CD14-positive monocyte (primary cell): ENCODE measurements at places on chromosomes 3 and 15. TPM values are rescaled to one million over a fixed set of nuclear protein-coding genes. Genes with fewer than 3 reads are reported as not detected.

- H3K36me3 ChIP-seq, result peaks cover 18% of the 10 kb centered on the region
- peaks cover 39% of the 10 kb centered on the region for H3K4me1 ChIP-seq
- H3K4me3 ChIP-seq, result peak overlapping the region; percentile 79
- H3K27ac ChIP-seq, result peak overlapping the region; percentile 85
Measured at GRCh38 chr3:105867712-105868430, 941 bp downstream of the CBLB start.

GRCh38 chr3:13480340-13481318, 523 bp downstream of the HDAC11 start:
- H3K27me3 ChIP-seq, result no peaks in the 10 kb centered on the region
- H3K4me3 ChIP-seq, result peak overlapping the region; percentile 41
- no peak for DNase-seq

GRCh38 chr3:120418866-120419490, 31.8 kb downstream of the FSTL1 start:
- H3K4me3 ChIP-seq, result no peak overlapping the region
- H3K4me1 ChIP-seq, result peaks cover 16% of the 10 kb centered on the region
- no peaks in the 10 kb centered on the region for H3K36me3 ChIP-seq
- H3K27me3 ChIP-seq, result no peaks in the 10 kb centered on the region
- no peak overlapping the region for H3K27ac ChIP-seq

- H3K27me3 ChIP-seq, result no peaks in the 10 kb centered on the region
- no peak overlapping the region for H3K27ac ChIP-seq
- peaks cover 29% of the 10 kb centered on the region for H3K36me3 ChIP-seq
- H3K4me3 ChIP-seq, result no peak overlapping the region
Measured at GRCh38 chr3:188208516-188208981, 54.6 kb downstream of the LPP start.

Gene RLBP1
- not detected for polyA plus RNA-seq

Gene ITIH1
- polyA plus RNA-seq, result 0.75 TPM

Gene CSTA
- 105 and 211 TPM in 2 replicates for polyA plus RNA-seq
